ENCODE measurements at places on chromosomes 2 and 18.

- DNase-seq = no peak
These were observed 12.8 kb upstream of the DNPEP start for GRCh38 chr2:219400562-219400961.

DNA sequence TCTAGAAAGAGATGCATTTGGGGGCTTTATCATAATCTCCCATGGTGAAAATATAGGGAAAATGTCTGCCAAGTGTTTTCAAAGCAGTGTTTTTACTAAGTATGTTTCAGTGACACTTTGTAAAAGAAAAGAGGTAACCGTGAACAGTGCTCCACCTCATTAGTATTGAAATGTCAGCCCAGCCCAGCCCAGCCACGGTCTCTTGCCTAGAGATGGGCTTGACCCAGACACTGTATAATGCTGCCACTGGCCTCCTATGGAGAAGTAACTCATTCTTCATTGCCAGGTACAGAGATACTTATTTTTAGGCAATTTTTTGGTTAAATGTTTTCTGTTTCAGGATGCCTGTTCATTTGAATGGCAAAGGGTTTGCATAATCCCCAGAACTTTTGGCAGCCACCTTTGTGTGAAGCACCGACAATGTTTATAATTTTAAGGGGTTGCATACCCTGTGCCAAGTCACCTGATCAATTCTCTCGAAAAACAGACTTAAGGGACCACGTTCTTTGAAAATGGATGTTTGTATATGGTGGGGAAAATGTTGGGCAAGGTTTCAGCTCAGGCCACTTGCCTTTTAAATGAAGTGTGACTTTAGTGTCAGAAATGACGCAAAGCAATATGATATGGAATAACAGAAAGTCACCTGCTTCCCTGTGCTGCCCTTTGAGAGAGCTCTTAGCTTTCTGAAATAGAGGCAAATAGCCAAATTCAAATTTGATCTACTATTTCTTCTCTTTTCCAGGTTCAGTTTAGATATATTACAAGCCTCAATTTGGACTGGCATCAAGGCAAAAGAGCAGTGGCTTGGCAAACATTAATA, 314.5 kb upstream of the RGPD4 start:
- peak; percentile 87 for DNase-seq

GRCh38 chr18:59861963-59862819, 37.6 kb upstream of the PMAIP1 start:
- DNase-seq = no peak

GRCh38 chr2:227617316-227618230, at the start of gene SCYGR4:
Gene SCYGR4 (plus strand): TSS chr2:227617498. CDS start chr2:227617498, 0 bp downstream.
- DNase-seq = no peak

GRCh38 chr2:65991381-65992197, 443.3 kb upstream of the MEIS1 start:
- DNase-seq = peak; percentile 81

- no peak for DNase-seq
These were observed 338.9 kb downstream of the BCL11A start for GRCh38 chr2:60214626-60214875.

DNA sequence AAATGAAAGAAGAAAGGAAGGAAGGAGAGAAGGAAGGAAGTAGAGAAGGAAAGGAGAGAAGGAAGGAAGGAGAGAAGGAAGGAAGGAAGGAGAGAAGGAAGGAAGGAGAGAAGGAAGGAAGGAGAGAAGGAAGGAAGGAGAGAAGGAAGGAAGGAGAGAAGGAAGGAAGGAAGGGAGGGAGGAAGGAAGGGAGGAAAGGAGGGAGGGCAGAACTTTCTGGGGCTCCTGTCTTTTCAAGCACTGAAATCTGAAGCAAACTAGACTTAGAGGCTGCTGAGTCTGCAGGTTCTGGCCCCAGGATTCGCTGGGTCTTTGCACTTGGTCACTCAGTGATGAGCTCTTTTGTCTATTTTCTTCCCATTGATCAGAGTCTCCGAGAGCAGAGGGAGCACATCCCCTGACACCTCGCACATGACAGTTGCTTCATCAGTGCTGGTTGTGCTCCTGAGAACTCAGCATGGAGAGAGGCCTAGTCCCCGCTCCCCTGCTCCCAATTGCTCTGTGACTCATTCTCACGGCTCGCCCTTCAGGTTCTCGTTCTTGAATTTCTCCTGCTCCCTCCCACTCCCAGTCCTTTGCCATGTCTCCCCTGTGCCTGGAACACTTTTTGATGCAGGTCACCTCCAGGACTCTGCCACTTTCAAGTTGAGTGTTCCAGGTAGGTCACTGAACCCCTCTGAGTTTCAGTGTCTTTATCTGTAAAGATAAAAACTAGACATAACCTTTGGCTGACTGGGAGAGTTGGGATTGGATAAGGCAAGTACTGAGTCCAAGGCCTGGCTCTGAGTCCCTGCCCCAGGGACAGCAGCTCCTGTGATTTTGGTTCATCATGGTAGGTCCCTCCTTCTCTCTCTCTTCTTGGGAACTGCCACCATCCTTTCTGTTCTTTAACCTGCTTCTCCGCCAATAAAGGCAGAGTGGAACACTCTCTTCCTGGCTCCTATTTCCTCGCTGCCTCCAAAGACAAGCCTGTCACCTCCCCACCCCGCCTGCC, 55.2 kb downstream of the TNP1 start:
- no peak for DNase-seq

DNA sequence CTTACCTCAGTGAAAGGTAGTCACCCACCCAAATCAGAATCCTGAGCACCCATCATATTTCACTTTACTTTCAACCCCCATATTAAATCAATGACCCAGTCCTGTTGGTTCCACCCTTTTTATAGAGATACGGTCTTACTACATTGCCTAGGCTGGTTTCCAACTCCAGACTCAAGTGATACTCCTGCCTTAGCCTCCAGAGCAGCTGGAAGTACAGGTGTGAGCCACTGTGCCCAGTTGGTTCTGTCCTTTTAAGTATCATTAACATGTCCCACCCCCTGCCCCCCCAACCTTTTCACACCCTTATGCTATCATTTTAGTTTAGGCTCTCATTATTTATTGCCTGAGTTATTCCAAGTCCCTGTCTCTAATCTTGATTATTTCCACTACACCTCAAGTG, 28.7 kb downstream of the MSH6 start:
- DNase-seq = peak; percentile 18

DNA sequence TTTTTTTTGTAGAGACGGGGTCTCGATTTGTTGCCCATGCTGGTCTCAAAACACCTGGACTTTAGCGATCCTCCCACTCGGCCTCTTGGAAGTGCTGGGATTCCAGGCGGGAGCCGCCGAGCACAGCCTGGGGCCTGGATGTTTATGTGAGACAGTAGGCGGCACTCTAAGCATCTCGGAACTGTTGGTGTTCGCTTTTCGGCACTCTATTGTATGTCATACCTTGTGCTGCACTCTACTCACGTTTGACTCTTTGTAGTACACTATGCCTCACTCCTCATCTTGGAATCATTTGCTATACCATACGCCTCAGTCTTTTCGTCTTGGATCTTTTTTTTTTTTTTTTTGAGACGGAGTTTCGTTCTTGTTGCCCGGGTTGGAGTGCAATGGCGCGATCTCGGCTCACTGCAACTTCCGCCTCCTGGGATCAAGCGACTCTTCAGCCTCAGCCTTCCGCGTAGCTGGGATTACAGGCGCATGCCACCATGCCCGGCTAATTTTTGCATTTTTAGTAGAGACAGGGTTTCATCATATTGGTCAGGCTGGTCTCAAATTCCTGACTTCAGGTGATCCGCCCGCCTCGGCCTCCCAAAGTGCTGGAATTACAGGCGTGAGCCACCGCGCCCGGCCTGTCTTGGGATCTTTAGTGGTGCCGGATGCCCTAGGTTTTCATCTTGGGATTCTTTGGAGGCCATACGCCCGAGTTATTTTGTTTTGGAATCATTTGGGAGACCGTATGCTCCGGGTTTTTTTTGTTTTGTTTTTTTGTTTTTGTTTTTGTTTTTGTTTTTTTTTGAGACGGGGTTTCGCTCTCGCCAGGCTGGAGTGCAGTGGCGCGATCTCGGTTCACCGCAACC, 24.2 kb upstream of the ZDBF2 start:
- DNase-seq = no peak

GRCh38 chr2:33605056-33605455, 6.0 kb upstream of the FAM98A start:
- no peak for DNase-seq

DNA sequence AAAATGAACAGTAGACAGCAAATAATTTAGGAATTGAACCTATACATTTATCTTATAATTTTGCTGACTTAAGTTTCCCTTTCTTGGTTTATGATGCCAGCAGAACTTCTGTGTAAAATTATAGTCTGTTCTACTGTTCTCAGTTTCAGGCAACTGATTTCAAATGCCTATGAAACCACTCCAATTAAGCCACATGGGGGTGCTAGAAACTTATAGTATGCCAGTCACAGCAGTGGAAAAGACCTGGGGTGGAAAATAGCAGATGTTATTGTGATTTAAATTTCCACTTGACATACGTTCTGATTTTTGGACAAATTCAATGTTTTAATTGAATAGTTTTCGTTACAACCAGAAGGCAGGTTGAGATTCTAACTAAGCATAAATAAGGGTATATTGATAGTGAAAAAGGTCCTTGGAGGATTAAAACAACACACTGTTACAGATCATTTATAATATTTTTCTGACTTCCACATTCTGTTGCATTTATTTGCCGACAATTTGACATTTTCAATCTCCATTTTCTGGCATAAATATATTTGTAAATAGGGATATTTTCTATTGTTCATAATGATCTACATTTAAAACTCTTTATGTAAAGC, 61.4 kb downstream of the CPS1 start:
- DNase-seq = peak; percentile 68

- no peak for DNase-seq
These were observed 37.9 kb upstream of the ID2 start for GRCh38 chr2:8643996-8644356.

GRCh38 chr18:45588376-45589355, 26.6 kb upstream of the SLC14A2 start:
- no peak for DNase-seq

GRCh38 chr2:214135966-214136365, 274.9 kb upstream of the VWC2L start:
- no peak for DNase-seq

DNA sequence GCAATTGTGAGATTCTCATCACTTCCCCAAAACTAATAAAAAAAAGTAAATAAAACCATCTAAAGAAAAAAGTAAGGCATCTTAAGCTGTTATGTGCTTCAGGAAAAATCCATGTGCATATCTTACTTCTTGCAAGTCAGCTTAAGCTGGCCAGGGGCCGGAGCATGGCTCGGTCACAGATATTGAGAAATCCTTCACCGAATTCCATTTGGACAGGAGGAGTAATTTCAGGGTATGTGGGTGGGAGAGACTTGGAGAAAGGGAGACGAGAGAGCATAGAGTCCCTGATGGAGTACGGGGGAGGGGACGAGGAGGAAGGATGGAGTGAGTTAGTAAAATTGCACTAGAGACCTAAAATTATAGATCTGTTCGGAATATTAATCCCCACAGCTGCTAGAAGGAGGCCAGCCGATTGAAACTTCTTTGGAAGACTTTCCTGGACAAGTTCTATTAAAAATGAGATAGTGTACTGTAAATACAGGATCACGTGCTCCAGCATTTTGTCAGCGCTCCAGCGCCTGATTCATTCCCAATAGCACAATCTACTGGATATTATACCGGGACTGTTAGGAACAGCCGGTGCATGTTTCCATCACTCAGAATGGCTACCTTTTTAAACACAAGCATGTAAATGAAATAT, 438.5 kb downstream of the ZNF516 start:
- no peak for DNase-seq

GRCh38 chr18:70781860-70782453, 493.1 kb downstream of the SOCS6 start:
- DNase-seq = peak; percentile 66

DNA sequence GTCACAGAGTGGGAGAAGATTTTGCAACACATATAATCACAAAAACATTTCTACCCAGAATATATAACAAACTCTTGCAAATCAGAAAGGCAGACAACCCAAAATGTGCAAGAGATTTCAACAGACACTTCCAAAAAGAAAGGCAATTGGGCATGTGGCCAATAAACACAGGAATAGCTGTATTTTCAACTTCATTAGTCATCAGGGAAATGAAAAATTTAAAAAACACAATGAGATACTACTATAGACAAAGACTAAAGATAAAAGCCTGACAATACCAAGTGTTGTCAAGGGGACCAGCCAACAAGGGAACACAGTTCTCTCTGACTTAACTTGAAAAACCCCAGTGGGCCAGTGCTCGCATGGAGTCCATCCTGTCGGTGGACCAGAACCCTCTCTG, 40.5 kb downstream of the MTHFD2 start:
- DNase-seq = no peak

DNA sequence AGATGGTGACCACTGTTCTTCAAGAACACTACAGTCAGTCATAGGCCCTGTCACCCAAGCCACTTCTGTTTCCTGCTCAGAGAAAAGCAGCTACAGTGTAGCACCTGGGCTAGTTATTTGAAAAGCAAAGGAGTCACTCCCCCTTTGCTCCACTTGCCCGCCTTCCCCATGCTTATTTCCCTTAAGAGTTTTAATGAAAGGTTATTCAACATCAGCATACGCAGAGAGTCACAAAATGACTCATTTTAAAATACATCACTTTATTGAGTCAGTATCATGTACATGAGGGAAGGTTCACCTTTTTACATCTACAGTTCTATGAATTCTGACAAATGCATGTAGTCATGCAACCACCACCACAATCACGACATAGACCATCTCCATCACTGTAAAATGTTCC, 71.3 kb downstream of the TNFRSF11A start:
- DNase-seq = no peak

DNA sequence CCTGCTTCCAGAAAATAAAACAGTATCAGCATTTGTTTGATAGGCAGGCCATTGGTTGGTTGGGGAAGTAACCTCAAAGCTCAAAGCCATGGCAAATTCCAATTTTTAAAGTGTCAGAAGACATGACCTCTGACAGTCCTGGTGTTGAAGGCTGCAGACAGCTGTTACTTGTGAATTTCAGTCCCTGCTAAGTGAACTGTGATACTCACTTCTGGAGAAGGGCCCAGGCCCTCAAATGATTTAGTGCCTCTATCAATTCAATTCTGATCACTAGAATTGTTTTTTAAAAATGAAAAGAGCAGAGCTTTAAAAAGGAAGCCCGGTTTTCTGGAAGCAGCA, 23.1 kb downstream of the MRPL44 start:
- no peak for DNase-seq

DNA sequence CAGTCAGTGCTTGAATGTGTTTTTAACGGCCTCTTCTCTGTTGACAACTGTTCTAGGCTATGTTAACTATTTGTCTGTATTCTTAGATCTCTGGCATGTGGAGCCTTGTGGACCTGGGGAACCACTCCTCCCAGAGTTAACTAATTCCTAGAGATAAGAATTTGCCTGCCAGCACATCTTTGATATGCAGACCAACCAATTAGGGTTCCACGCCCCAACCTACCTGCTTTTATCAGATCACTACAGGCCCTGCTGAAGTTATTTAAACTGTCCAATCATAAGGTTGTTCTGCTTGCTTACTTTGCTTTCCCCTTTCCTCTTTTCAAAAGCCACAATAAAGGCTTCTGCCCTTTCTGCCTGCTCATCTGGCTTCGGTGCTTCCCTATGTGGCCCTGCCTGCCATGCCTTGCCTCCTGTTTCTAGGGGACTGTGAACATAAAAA, 8.5 kb upstream of the CYBRD1 start:
- DNase-seq = no peak

- no peak for DNase-seq
These were observed 25.0 kb downstream of the REL start for GRCh38 chr2:60906395-60906794.

- no peak for DNase-seq
These were observed 229.5 kb downstream of the ATAD2B start for GRCh38 chr2:23697256-23698075.
